HFFc6 (cell line): ENCODE measurements at places on chromosomes 1 and 21. TPM values are rescaled to one million over a fixed set of nuclear protein-coding genes. Genes with fewer than 3 reads are reported as not detected.

- no peak for DNase-seq
Observed at GRCh38 chr1:229230893-229231753, 39.8 kb upstream of the RAB4A start.

GRCh38 chr1:23625459-23625858, 66.1 kb upstream of the RPL11 start:
- DNase-seq, result no peak

PALMD gene
- not detected in 3 replicates for total RNA-seq

DNA sequence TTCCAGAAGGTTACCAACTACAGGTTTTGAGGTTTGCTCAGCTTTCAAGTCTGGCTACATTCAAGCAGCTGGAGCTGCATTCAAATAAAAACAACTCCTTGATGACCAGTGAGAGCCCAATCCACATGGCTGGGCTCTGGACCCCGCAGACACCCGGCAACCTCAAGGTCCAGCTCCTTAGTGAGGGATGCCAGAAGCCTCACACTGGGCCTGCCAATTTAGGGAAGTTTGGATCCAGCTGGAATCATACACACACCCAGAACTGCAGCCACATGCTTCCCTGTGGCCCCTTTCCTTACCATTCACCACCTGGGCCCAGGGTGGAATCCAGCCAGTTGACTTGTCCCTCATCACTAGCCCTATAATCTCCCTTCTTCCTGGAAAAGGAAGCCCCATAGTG, 123.7 kb downstream of the UBE2U start:
- DNase-seq, result no peak

GRCh38 chr1:87450136-87450535, 121.5 kb downstream of the LMO4 start:
- no peak for DNase-seq

- DNase-seq, result no peak
Observed at GRCh38 chr1:117567435-117567834, 38.4 kb upstream of the TENT5C start.

ZNF684 gene
- total RNA-seq, result 1.6 to 2.9 TPM (median 2.8 TPM) in 3 replicates

DNA sequence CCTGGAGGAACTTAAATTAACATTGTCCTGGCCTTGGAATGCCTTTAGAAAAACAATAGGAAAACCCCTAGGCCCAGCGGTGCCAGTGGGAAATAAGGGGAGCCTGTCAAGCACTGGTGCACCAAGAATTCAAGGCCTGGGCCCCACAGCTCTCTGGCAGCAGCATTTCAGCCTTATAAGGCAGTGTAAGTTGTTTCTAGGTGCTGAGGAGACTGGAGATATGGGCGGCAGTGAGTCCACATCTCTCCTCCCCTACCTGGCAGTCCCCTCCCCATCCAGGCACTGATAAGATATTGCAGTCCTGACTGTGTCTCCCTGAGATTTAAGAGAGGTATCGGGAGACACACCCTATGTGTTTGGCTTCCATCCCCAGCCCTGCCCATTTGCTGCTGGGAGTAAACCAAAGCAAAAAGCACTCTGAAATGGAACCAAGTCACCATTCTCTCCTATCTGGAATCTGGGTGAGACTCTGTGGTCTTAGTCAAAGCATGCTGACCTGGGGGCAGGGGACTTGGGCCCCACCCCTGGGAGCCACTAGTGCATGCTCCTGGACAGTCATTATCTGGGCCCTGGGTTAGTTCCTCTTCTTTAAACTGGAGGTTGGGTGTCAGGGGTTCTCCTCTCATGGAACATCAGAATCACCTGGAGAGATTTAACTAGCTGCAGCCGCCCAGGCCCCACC, 30.5 kb downstream of the DEGS1 start:
- no peak for DNase-seq

GRCh38 chr1:27862671-27863537, 9.4 kb upstream of the THEMIS2 start:
- peak; percentile 99 for DNase-seq

HSPB7 gene
- total RNA-seq, result 16.2 to 35.4 TPM (median 20.4 TPM) in 3 replicates

ARMH1 gene
- total RNA-seq, result 0.28 to 0.39 TPM in 2 of 3 replicates, not detected in the other

DNA sequence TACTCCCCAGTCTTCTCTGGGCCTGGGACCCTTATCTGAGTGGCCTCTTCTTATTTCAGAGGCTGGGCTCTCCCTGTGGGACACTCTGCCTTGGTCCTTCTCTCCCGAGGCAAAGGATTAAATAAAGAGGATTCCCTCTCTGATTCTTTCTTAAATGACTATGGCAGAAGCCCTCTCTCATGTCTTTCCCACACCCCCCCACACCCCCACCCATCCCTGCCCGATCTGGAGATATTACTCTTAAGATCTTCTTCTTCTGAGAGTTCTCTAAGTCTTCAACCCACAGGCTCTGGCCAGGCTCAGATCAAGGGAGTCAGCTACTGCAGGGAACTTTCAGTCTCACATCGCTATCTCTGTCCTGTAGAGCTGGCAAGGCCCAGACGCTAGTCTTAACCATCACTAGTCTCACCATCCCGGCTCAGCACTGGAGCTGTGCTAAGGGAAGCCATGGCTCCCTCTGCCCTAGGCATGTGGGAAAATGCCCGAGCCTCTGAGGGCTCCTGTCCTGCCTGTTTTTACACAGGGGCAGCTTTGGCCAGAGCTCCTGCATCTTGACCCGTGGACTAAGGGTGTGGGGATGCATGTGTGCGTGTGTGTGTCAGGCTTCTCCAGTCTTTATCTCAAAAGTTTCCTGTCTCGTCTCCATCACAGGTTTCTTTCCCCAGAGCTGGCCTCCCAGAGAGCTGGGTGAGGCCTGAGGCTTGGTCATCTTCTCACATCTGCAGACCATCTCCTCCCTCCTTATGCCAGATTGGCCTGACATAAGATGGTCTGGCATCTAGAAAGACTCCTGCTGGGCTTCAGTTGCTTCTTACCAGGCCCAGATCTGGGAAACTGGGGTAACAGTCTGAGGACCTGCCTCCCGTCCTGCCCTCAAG, 36.7 kb downstream of the LGR6 start:
- DNase-seq, result no peak

DNA sequence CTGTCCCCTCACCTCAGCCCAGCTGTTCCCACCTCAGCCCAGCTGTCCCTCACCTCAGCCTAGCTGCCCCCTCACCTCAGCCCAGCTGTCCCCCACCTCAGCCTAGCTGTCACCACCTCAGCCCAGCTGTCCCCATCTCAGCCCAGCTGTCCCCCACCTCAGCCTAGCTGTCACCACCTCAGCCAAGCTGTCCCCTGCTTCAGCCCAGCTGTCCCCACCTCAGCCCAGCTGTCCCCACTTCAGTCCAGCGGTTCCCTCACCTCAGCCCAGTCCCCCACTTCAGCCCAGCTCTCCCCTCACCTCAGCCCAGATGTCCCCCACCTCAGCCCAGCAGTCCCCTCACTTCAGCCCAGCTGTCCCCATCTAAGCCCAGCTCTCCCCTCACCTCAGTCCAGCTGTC, 88.4 kb upstream of the CSF3R start:
- DNase-seq, result no peak

SPATA1 gene
- 0.55 to 0.80 TPM (median 0.63 TPM) in 3 replicates for total RNA-seq

DNA sequence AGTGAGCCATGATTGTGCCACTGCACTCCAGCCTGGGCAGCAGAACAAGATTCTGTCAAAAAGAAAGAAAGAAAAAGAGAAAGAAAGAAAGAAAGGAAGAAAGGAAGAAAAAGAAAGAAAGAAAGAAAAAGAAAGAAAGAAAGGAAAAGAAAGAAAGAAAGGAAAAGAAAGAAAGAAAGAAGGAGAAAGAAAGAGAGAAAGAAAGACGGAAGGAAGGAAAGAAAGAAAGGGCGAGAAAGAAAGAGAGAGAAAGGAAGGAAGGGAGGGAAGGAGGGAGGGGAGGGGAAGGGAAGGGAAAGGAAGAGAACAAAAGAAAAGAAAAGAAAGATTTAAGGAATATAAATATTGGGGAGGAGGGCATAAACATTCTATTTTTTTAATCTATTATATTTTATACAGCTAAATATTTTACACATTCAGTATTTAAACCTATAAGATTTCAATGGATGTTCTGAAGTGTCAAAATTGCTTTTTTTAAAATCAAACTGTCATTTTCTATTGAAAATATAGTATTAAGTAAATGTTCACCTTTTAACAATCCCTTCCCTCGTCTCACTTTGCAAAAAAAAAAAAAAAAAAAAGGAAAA, 6.8 kb upstream of the JAK1 start:
- no peak for DNase-seq

DNA sequence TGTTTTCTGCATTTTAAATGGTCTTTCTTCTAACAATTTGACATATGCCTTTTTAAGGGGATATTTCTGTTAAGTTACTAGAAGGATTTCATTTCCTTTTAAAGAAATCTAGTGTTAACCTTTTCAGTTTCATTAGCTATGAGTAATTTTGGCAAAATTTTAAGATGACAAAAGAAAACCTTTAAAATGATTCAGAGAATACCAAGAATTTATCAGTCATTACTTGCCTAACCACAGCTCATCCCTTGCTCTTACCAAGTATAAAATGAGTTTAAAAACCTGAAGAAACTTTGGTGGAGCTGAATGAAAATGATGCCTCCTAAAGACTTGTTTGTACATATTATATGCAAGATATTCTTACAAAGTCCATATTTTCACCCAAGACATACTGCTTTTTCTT, 101.7 kb downstream of the NEK7 start:
- peak; percentile 85 for DNase-seq

TDRD10 gene
- not detected in 3 replicates for total RNA-seq

DNA sequence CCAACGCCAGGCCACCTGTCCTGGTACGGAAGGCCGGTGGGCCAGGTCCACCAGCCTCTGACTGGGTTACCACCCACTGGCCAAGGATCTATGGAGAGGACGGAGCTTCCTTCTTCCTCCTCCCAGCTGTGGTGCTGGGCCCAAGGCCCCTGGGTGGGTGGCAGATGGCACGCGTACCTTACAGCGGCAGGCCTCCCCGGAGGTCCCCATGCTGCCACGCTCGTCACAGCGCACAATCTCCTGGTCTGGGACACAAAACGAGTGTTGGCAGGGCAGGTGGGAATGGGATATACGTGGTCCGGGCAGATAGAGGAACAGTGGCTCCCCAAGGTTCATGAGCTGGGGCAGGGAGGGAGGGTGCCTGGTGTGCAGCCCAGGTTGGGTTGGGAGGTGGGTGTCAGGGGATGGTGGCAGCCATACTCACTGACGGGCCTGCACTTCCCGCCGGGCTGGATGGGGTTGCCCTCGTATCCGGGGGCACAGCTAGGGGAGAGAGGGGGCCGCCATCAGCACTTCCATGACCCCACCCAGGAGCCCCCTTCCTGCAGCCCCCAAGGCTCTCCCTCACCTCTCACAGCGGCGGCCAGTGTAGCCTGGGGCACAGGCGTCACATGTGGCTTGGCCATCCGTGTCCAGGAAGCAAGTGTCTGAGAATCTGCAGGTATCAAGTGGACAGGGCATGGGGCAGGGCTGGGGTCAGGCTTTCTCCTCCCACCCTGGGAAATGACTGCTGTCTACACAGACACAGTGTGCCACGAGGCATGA, 58.9 kb downstream of the HSPG2 start:
- no peak for DNase-seq

- DNase-seq, result no peak
Observed at GRCh38 chr21:24014381-24014780, 1592.9 kb downstream of the MRPL39 start.

DNA sequence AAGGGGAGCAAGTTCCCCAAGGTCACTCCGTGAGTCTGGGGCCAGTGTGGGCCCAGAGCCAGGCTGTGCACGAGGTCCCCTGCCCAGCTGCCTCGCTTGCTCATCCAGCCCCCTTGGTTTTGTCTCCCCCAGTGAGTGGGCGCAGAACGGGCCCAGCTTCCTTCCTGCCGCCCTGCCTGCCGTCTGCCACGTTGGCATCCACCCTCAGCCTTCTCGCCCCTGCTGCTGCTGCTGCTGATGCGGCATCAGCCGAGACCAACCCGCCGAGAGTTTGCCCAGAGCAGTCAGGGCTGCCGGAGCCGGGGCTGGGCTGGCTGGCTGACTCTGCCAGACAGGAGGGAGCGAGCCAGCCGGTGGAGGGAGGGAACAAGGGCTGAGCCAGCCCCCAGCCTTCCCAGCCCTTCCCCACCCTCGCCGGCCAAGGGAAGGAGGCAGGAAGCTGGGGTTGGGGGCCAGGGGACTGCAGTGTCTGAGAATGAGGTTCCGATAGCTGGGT, 31.4 kb upstream of the WASF2 start:
- DNase-seq, result no peak

- DNase-seq, result no peak
Observed at GRCh38 chr1:180962178-180962577, 49.5 kb downstream of the KIAA1614 start.

GRCh38 chr1:94471271-94471670, 53.1 kb downstream of the ABCD3 start:
- DNase-seq, result no peak

DNA sequence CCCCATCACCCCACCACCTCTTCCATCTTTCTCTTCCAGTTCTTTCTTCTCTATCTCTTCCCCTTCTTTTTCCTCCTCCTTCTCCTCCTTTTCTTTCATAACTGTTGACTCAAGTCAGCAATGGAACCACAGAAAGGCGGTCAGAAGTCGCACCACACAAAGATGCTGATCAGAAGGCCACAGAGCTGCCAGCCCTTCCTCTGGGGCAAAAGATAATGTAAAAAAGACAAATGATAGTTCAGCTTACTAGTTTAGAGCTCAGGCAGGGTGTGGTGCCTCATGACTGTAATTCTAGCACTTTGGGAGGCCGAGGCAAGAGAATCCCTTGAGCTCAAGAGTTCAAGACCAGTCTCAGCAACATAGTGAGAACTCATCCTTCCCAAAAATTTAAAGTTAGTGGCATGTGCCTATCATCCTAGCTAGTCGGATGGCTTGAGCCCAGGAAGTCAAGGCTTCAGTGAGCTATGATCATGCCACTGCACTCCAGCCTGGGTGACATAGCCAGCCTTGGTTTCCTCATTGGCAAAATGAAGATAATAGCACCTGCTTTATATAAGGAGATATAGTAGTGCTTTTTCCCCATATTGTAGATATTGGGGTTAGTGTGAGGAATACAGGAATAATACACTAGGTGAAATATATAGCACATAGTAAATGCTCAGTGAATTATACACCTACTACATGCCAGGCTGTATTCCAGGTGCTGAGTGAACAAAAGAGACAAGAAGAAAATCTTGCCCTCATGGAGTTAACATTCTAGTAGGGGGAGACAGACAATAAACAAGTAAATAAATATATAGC, 12.5 kb upstream of the IGSF3 start:
- no peak for DNase-seq

DNA sequence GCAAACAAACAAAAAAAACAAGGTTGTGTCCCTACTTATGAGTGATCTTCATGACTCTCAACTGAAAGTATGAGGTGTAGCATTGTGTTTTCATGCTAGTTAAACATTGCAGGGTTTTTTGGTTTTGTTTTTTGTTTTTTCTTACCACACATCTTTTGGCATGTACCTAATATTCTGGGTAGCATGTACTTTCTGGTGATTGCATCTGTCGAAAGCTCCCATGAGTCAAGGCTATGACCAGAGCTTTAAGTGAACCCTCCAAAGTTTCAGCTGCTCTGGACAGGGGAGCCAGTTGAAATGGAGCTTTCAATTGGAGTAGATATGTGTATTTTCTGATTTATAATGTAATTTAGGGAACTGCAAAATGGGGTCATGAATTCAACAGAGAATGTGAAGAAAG, 115.5 kb downstream of the KCNK2 start:
- DNase-seq, result no peak

CD1E gene
- total RNA-seq, result not detected in 3 replicates

C1orf185 gene
- not detected in 3 replicates for total RNA-seq

DNA sequence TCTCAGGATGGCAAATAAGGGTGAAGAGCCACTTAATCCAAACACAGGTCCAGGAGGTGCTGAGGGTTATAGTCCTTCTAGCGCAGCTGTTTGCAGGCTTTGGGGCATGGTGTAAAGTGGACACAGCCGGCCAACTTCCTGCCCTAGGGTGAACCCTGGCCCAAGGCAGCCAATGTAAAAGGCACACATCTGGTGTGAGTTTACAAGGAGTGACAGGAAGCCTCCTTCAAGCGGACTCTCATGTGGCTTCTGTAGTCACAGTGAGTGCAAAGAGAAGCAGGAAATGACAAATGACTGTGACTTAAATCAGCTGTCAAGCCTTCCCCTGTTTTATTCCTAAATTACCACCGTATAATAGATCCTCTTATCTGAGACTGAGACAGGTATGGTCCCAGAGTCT, 213.0 kb downstream of the CRB1 start:
- no peak for DNase-seq
